Neural progenitor cell (in vitro differentiated cells): ENCODE measurements at places on chromosomes 3 and 15. TPM values are rescaled to one million over a fixed set of nuclear protein-coding genes. Genes with fewer than 3 reads are reported as not detected.

DNA sequence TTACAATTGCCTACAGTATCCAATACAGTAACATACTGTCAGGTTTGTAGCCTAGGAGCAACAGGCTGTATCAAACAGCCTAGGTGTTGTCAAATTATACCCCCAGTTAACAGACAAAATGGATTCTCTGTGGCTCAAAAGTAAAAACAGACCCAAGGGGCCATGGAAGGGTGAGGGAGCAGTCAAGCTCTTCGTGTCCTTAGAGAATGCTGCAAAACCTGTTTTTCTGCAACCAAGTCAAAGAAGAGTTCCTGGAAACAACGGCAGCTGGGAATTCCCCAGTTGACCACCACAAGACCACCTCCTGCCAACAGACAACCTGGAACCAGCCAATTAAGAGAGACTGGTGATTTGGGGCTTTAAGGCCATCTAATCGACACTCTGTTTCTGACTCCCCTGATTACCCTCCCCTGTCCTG, 11.1 kb upstream of the THUMPD3 start:
- no peak overlapping the region for H3K27ac ChIP-seq
- no peak overlapping the region for H3K4me3 ChIP-seq
- no peaks in the 10 kb centered on the region for H3K36me3 ChIP-seq
- peaks cover 12% of the 10 kb centered on the region for H3K4me1 ChIP-seq
- DNase-seq, result no peak

DNA sequence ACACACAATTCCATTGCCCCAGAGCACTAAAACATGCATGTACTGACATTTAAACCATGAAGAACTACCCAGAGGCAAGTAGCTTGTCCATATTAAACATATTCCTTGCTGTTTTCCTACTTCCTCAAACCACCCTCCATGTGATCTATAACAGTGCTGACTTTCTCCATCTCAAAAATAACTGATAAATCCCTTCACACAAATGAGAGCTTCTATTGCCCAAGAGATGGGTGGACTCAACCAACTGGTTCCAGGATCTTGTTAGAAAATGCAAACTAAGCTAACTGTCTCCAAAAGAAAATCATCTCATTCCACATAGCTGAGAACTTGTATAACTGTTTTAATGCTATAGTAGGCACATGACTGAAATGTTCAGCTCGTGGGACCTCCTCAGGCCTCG, 29.6 kb downstream of the DCLK3 start:
- peaks cover 10% of the 10 kb centered on the region for H3K4me1 ChIP-seq
- H3K27me3 ChIP-seq, result no peaks in the 10 kb centered on the region
- H3K4me3 ChIP-seq, result no peak overlapping the region

- H3K27ac ChIP-seq, result no peak overlapping the region
- no peaks in the 10 kb centered on the region for H3K36me3 ChIP-seq
- H3K4me3 ChIP-seq, result no peak overlapping the region
- no peaks in the 10 kb centered on the region for H3K27me3 ChIP-seq
- H3K4me1 ChIP-seq, result peaks cover 11% of the 10 kb centered on the region
- DNase-seq, result no peak
Measured at GRCh38 chr3:150746791-150747590, 16.0 kb downstream of the SIAH2 start.

DNA sequence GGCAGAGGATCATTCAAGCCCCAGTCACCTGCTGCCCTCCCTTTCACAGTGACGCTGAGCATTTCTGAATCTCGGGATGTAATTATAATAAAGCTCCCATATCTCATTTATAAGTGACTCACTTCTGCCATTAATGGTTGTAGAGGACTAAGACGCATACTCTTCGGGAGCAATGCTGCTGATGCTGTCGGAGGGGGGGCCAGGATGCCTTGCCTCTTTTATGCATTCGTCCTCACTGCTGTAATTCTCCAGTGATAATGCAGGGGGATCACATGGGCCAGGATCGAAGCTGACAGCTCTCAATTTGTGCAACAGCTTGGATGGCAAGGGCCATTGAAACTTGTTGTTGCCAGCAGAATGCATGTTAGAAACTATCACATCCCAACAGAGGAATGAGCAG, 3.1 kb downstream of the HRH1 start:
- H3K36me3 ChIP-seq, result no peaks in the 10 kb centered on the region
- peaks cover 72% of the 10 kb centered on the region for H3K27me3 ChIP-seq
- H3K4me1 ChIP-seq, result peaks cover 11% of the 10 kb centered on the region
- H3K27ac ChIP-seq, result no peak overlapping the region
- no peak overlapping the region for H3K4me3 ChIP-seq

DNA sequence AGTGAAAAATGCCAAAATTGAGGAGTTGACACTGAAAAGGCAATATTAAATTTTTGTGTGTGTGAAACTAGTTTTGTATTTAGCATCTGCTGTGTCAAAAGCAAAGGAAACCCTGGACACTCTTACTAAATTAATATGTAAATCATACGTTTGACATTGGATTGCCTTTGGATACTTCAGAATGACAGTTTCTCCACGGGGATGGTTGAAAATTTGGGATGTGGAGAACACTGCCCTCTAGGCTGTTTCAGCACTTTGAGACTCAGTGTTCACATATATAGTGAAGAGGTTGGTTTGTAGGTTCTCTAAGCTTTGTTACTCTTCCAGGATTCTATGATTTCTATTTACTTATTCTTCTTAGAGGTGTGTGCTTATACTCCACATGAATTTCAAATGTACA, 3.0 kb downstream of the ROBO2 start:
- H3K27me3 ChIP-seq, result peaks cover 16% of the 10 kb centered on the region
- no peak overlapping the region for H3K27ac ChIP-seq
- peak; percentile 26 for DNase-seq
- peaks cover 15% of the 10 kb centered on the region for H3K4me1 ChIP-seq

GRCh38 chr3:6825524-6825923, 35.4 kb upstream of the GRM7 start:
- no peak overlapping the region for H3K27ac ChIP-seq
- no peak for DNase-seq
- H3K27me3 ChIP-seq, result no peaks in the 10 kb centered on the region
- H3K4me3 ChIP-seq, result no peak overlapping the region
- H3K4me1 ChIP-seq, result no peaks in the 10 kb centered on the region
- no peaks in the 10 kb centered on the region for H3K36me3 ChIP-seq

DNA sequence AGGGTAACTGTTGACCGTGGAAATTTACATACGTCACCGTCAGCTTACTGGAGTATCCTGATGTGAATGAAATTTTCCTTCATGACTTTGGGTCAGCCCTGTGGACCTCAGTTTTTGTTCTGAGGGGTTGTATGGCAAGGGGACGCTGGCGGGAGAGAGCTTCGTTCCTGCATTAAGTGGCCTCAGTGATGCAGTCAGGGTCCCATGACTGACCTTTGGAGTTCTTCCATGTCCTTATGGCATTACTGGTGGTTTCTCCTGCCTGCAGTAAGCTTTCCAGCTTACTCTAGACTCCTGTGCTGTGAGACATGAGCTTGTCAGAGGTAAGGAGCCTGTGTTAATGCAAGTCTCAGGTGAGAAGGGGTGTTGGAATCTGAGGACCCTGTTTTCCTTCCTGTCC, 1.8 kb downstream of the CD276 start:
- H3K27ac ChIP-seq, result no peak overlapping the region
- DNase-seq, result no peak
- no peaks in the 10 kb centered on the region for H3K27me3 ChIP-seq
- H3K4me3 ChIP-seq, result peak overlapping the region; percentile 96

PLA1A gene
- total RNA-seq, result not detected in 2 replicates

DNA sequence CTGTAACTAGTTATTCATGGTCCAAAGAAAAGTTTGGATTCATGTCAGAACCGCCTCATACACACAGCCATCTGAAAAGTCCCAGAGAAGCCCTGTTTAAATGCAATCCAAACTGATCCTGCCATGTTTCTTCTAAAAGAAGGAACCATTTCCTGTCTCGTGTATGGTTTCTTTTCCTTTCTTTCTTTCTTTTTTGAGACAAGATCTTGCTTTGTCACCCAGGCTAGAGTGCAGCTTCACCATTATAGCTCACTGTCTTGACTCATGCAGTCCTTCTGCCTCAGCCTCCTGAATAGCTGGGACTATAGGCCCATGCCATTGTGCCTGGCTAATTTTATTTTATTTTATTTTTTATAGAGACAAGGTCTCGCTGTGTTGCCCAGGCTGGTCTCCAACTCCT, 77.4 kb upstream of the NSMCE3 start:
- no peaks in the 10 kb centered on the region for H3K27me3 ChIP-seq
- H3K4me1 ChIP-seq, result peaks cover 41% of the 10 kb centered on the region
- H3K36me3 ChIP-seq, result no peaks in the 10 kb centered on the region

DNA sequence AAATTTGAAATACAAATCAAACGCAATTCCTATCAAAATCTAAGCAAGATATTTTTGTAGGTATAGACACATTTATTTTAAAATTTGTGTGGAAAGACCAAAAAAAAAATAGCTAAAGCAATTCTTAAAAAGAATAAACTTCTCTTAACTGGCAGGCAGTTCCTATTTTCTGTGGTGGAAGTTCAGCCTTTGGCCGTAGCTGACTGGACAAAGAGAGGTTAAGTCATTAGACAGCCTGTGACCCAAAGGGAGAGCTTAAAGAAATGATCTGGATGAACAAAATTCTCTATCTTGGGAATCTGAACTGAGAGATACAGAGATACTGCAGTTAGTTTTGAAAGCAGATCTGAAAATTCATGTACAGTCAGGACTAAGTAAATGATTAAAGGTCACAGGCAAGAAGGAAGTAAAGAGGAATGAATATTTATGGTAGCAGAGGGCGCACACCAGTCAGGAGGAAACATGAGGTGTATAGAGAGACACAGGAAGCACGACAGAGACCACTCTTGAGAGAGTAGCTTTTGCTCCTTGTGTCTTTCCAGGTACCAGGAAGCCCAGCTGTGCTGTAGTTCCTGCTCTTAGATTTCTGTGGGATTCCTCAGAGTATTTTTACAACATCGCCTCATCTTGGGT, 57.5 kb downstream of the TPRG1 start:
- DNase-seq, result no peak
- H3K4me1 ChIP-seq, result no peaks in the 10 kb centered on the region
- H3K27ac ChIP-seq, result no peak overlapping the region
- H3K27me3 ChIP-seq, result no peaks in the 10 kb centered on the region

DZIP1L gene
- 10.4 and 38.4 TPM in 2 replicates for total RNA-seq

- no peak for DNase-seq
- H3K27ac ChIP-seq, result no peak overlapping the region
- no peaks in the 10 kb centered on the region for H3K4me1 ChIP-seq
- H3K36me3 ChIP-seq, result no peaks in the 10 kb centered on the region
- H3K4me3 ChIP-seq, result no peak overlapping the region
Measured at GRCh38 chr3:152030320-152030719, 156.9 kb downstream of the SUCNR1 start.

DNA sequence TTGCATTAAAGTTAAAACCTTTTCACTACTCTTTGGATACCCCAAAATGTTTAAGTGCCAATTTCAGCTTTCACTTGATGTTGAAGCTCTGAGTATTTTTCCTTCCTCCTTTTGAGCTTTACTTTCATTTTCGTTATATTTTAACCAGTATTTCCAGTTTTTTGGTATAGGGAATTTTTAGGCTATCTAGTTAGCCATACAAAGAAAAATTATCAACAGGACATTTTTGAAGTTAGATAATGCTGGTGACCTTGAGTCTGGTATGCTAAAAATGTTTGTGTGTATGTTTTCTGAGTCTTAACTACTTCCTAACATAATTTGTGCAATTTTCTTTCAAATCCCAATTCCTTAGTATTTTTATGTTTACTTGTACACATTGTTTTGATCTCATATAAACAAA, 284.8 kb downstream of the OTOL1 start:
- no peak overlapping the region for H3K27ac ChIP-seq
- H3K4me1 ChIP-seq, result no peaks in the 10 kb centered on the region
- H3K36me3 ChIP-seq, result no peaks in the 10 kb centered on the region
- no peak overlapping the region for H3K4me3 ChIP-seq
- H3K27me3 ChIP-seq, result no peaks in the 10 kb centered on the region

DNA sequence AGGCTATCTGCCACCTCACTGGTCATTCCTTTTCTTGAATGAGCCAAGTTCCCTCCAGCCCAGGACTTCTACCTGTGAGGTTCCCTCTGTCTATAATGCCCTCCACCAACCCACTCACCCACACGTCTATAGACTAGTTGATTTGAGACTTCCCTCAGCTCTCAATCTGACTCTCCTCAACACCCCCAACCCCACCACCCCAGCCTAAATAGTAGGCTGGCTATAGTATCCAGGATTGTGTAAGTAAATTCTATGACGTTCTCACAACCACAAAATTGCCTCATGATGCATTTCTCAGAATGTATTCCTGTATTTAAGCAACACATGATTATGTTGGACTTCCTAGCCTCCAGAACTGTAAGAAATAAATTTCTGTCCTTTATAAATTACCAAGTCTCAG, 2.2 kb downstream of the PLSCR1 start:
- H3K4me1 ChIP-seq, result no peaks in the 10 kb centered on the region
- no peak for DNase-seq
- H3K4me3 ChIP-seq, result no peak overlapping the region
- no peak overlapping the region for H3K27ac ChIP-seq
- peaks cover 3% of the 10 kb centered on the region for H3K27me3 ChIP-seq

DNA sequence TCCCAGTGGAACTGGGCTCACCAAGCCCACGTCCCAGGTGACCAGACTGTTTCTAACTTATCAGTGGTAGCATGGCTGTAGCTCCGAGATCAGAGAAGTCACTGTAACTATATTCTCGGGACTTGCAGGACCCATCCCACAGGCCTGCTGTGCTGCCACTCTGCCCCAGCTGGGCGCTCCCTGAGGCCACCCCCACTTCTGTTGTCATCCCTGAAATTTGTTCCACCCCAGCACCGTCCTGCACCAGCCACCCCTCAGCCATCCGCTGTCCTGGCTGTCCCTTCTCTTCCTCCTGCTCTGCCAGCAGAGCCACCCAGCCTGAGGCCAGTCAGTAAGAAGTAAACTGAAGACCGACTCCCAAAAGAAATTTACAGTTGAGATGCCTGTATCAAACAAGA, 33.0 kb upstream of the VILL start:
- H3K4me1 ChIP-seq, result peaks cover 27% of the 10 kb centered on the region
- no peak for DNase-seq
- H3K4me3 ChIP-seq, result no peak overlapping the region

GRCh38 chr3:194271460-194272035, 79.6 kb downstream of the CPN2 start:
- H3K27ac ChIP-seq, result no peak overlapping the region
- H3K4me3 ChIP-seq, result no peak overlapping the region
- no peak for DNase-seq

- no peak for DNase-seq
- H3K4me3 ChIP-seq, result no peak overlapping the region
- H3K27ac ChIP-seq, result no peak overlapping the region
- no peaks in the 10 kb centered on the region for H3K27me3 ChIP-seq
Measured at GRCh38 chr15:89121414-89121813, 33.2 kb downstream of the ABHD2 start.

SGO1 gene
- 48.2 and 59.2 TPM in 2 replicates for total RNA-seq

CYP8B1 gene
- not detected in 2 replicates for total RNA-seq

- no peak overlapping the region for H3K4me3 ChIP-seq
- H3K36me3 ChIP-seq, result no peaks in the 10 kb centered on the region
- peaks cover 5% of the 10 kb centered on the region for H3K4me1 ChIP-seq
- H3K27me3 ChIP-seq, result no peaks in the 10 kb centered on the region
- H3K27ac ChIP-seq, result no peak overlapping the region
Measured at GRCh38 chr3:148957586-148957985, 33.8 kb upstream of the GYG1 start.

PIF1 gene
- 50.8 and 111 TPM in 2 replicates for total RNA-seq

LRRC15 gene
- not detected in 2 replicates for total RNA-seq

DNA sequence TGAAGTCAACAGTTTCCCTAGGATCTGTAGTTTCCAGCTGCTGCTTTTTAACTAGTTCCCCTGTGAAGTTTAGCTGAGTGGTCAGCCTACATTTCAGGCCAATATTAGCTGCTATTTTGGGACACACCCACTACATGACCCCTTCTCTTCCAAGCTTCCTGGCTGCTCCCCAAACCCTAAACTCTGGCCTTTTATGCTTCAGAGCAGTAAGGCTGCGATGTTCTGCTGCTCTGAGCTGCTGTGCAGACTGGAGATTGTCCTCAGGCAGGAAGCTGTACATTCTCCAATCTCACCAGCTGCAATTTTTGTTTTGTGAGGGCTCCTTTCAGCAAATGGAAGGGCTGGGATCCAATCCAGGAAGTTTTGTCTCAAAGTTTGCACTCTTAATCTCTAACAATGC, 48.0 kb upstream of the WDR72 start:
- H3K4me3 ChIP-seq, result no peak overlapping the region
- no peaks in the 10 kb centered on the region for H3K36me3 ChIP-seq
- no peaks in the 10 kb centered on the region for H3K4me1 ChIP-seq
